Endothelial cell (in vitro differentiated cells): ENCODE measurements at places on chromosomes 4 and X. TPM values are rescaled to one million over a fixed set of nuclear protein-coding genes. Genes with fewer than 3 reads are reported as not detected.

XAGE1A gene
- not detected for total RNA-seq

MAB21L2 gene
- total RNA-seq, result not detected

TLR8 gene
- total RNA-seq, result not detected

NOX1 gene
- total RNA-seq, result not detected

CSAG1 gene
- 5.1 TPM for total RNA-seq

PTTG2 gene
- total RNA-seq, result not detected

GLOD5 gene
- not detected for total RNA-seq

FRMPD3 gene
- 0.08 TPM for total RNA-seq
